Body of pancreas (tissue), 4 donors: ENCODE measurements at places on chromosomes 13 and 19.
A peak's percentile ranks its signal among the peaks of the same experiment; 100 is the strongest.

DNA sequence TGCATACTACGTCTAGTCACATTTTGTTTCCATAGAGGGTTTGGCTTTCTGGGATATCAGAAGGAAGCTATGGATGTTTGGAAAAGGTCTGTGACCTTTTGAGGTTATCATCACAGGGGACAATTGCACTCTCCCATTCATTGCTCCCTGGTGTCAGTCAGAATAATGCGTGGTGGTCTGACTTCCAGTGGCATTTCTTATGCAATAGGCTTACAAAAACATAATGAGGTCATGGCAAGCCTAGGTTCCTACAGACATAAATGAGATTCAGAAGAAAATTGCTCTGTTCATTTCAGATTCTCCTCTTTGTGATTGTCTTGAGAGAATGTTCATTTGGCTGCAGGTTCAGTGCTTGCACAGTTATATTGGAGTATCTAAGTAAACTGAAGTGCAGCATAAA lies 54.6 kb downstream of the ARHGAP35 start:
- H3K36me3 ChIP-seq, result peaks cover 6% of the 10 kb centered on the region
- DNase-seq, result no peak
- H3K4me3 ChIP-seq, result no peak overlapping the region
- no peaks in the 10 kb centered on the region for H3K27me3 ChIP-seq

GRCh38 chr13:85408415-85408814 lies 390.8 kb downstream of the SLITRK6 start:
- no peak for DNase-seq
- no peak overlapping the region for H3K4me3 ChIP-seq
- no peaks in the 10 kb centered on the region for H3K36me3 ChIP-seq
- H3K27me3 ChIP-seq, result no peaks in the 10 kb centered on the region
- no peak overlapping the region for H3K27ac ChIP-seq
- H3K4me1 ChIP-seq, result no peaks in the 10 kb centered on the region

- H3K36me3 ChIP-seq, result no peaks in the 10 kb centered on the region
- DNase-seq, result no peak
- no peak overlapping the region for H3K27ac ChIP-seq
- no peaks in the 10 kb centered on the region for H3K27me3 ChIP-seq
These were observed 82.4 kb downstream of the GGACT start for GRCh38 chr13:100506154-100506553.

- H3K36me3 ChIP-seq, result no peaks in the 10 kb centered on the region
- no peak overlapping the region for H3K27ac ChIP-seq
- H3K4me3 ChIP-seq, result no peak overlapping the region
- no peaks in the 10 kb centered on the region for H3K27me3 ChIP-seq
- DNase-seq, result no peak
These were observed 1216.0 kb downstream of the SLITRK5 start for GRCh38 chr13:88887045-88887662.

DNA sequence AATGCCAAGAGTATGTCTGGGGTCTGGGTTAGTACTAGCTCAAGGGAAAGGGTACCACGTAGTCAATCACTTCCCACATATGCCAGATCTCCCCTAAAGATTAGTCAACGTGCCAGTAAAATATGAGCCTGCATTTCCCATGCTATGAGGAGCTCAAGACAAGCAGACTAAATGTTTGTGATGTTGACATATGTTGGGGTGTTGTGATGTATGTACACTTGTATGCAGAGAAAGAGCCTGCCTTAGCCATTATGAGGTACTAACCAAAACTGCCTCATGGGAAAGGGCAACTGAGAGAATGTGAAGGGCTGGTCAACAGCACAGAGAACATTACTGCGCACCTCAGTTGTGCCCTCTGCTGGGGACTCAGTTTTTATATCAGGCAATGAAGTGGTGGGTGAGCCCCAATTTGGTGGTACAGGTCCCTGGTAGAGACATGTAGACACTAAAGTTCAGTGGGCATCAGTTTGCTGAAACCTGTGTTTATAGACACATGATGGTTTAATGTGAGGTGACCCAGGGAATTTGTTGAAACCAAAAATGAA lies 287.0 kb downstream of the DCT start:
- H3K36me3 ChIP-seq, result no peaks in the 10 kb centered on the region
- H3K27ac ChIP-seq, result no peak overlapping the region
- no peaks in the 10 kb centered on the region for H3K4me1 ChIP-seq
- no peaks in the 10 kb centered on the region for H3K27me3 ChIP-seq
- no peak for DNase-seq

DNA sequence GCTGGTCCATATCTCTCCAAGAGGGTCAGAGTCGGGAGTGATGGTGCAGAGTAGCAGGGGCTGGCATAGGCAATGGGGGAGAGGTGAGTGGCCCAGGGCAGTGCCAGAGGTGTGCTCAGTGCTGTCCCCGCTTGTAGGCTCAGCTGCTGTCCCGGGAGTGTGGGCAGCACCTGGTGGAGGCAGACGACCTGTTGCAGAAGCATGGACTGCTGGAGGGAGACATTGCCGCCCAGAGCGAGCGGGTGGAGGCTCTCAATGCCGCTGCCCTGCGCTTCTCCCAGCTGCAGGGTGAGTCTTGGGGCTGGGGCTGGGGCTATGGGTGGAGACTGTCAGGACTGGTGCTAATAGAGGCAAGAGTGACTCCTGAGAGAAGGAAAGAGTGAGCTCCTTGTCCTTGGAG lies 39.3 kb downstream of the SPTBN4 start:
- no peak for DNase-seq
- H3K36me3 ChIP-seq, result no peaks in the 10 kb centered on the region
- H3K4me3 ChIP-seq, result no peak overlapping the region
- no peak overlapping the region for H3K27ac ChIP-seq

GRCh38 chr13:53201454-53202225 lies 173.0 kb downstream of the OLFM4 start:
- H3K27ac ChIP-seq, result no peak overlapping the region
- H3K4me3 ChIP-seq, result no peak overlapping the region
- no peaks in the 10 kb centered on the region for H3K36me3 ChIP-seq
- peaks cover 13% of the 10 kb centered on the region for H3K4me1 ChIP-seq
- peaks cover 9% of the 10 kb centered on the region for H3K27me3 ChIP-seq

DNA sequence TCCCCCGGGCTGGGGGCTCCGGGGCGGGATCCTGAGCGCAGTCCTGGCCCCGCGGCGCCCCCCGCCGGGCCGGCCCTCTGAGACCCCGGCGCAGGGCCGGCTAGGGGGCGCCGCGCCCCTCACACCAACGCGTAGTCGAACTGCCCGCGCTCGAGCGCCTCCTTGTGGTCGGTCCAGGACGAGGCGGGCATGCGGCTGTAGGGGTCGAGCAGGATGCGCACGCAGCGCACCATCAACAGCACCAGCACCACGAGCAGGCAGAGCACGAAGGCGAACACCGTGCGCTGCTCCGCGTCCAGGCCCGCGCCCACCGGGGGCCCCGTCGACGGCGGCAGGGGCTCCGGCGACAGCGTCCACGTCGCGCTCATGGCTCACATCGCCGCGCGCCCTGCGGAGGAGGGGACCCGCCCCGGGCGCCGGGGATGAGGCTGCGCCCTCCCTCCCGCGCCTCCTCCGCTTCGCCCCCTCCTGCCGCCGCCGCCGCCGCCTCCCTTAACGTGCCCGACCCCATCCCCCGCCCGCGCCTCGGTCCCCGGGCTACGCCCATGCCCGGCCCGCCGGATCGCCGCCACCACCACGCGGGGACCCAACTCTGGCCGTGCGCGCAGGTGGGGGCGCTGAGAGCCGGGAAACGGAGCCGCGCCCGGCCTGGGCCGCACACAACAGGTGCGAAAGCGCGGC lies 624 bp downstream of the CTXN1 start:
- peak overlapping the region; percentile 2 for H3K4me3 ChIP-seq
- H3K27me3 ChIP-seq, result no peaks in the 10 kb centered on the region

- peaks cover 10% of the 10 kb centered on the region for H3K27me3 ChIP-seq
- no peaks in the 10 kb centered on the region for H3K4me1 ChIP-seq
- H3K4me3 ChIP-seq, result no peak overlapping the region
- DNase-seq, result no peak
These were observed 7.3 kb upstream of the SIGLEC5 start for GRCh38 chr19:51637362-51637978.

GRCh38 chr13:99311748-99312492 lies 4.7 kb upstream of the GPR183 start:
- peaks cover 15% of the 10 kb centered on the region for H3K4me1 ChIP-seq
- H3K27me3 ChIP-seq, result no peaks in the 10 kb centered on the region
- H3K27ac ChIP-seq, result no peak overlapping the region
- H3K4me3 ChIP-seq, result no peak overlapping the region
- no peak for DNase-seq

DNA sequence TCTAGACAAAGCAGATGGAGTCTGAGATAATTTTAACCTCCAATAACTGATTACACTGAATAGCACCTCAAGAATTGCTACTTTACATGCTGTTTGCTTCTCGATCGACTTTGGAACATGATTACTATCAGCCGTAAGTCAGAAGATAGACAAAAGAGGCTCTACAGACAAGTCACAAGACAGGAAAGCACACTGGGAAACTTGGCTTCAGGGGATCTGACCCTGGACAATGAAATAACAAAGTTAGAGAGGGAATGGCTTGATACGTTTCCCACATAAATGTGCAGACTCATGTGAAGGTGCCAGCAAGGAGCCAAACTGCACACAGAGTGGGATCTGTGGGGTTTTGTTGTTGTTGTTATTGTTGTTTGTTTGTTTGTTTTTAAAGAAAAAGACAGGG lies 28.5 kb downstream of the DCLK1 start:
- H3K27ac ChIP-seq, result no peak overlapping the region
- DNase-seq, result no peak
- H3K27me3 ChIP-seq, result no peaks in the 10 kb centered on the region
- no peak overlapping the region for H3K4me3 ChIP-seq

DNA sequence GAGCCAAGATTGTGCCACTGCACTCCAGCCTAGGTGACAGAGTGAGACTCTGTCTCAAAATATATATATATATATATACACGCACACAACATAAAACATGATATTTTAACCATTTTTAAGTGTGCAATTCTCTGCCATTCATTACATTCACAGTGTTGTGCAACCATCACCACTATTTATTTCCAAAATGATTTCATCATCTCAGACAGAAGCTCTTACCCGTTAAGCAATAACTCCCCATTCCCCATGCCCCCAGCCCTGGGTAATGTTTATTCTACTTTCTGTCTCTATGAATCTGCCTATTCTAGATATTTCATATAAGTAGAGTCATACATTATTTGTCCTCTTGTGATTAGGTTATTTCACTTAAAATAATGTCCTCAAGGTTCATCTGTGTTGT lies 20.3 kb downstream of the WDR88 start:
- H3K27ac ChIP-seq, result no peak overlapping the region
- no peak overlapping the region for H3K4me3 ChIP-seq
- H3K4me1 ChIP-seq, result no peaks in the 10 kb centered on the region
- H3K27me3 ChIP-seq, result no peaks in the 10 kb centered on the region

DNA sequence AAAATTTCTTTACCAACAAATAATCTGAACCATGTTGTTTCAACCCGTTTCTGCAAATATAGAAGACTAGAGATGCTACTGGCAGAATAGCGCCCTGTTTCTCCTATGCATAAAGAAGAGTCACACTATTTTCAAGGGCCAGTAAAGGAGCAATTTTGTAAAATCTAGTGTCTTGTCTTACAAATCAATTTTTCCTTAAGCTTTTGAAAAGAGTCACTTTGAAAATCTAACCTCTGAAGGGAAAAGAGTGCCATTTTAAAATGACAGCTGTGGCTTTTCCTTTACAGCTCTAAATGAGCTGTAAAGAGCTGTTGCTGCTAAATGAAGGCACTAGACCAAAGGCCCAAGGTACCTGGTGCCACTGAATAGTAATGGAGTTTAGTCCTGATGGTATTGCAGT lies 16.9 kb upstream of the GTF2F2 start:
- DNase-seq, result no peak
- no peaks in the 10 kb centered on the region for H3K36me3 ChIP-seq
- H3K27ac ChIP-seq, result no peak overlapping the region

DNA sequence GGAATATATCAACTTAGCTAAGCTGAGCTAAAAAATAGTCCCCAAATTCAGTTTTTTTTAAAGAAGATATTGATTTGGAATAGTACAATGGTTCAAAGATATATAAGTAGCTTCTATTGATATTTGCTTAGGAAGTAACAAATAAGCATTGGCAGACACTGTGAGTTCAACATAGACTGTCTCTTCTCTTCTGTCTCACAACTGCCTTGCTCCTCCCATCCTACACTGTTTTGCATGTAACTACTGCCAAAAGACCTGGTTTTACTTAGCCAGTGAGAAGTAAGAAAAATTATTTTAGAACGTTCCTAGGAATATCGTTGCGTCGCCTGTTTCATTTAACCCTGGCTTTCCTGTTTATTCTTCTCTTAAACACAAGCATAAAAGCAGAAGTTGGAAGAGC lies 859.0 kb upstream of the SPRY2 start:
- no peaks in the 10 kb centered on the region for H3K4me1 ChIP-seq
- H3K27ac ChIP-seq, result no peak overlapping the region
- no peaks in the 10 kb centered on the region for H3K27me3 ChIP-seq
- DNase-seq, result no peak
- H3K4me3 ChIP-seq, result no peak overlapping the region
- no peaks in the 10 kb centered on the region for H3K36me3 ChIP-seq

GRCh38 chr19:17855280-17856152 lies 4.2 kb upstream of the RPL18A start:
- H3K27ac ChIP-seq, result no peak overlapping the region
- peak; percentile 91 for DNase-seq
- H3K36me3 ChIP-seq, result no peaks in the 10 kb centered on the region
- H3K27me3 ChIP-seq, result no peaks in the 10 kb centered on the region
- H3K4me1 ChIP-seq, result peaks cover 6% of the 10 kb centered on the region
- H3K4me3 ChIP-seq, result no peak overlapping the region

DNA sequence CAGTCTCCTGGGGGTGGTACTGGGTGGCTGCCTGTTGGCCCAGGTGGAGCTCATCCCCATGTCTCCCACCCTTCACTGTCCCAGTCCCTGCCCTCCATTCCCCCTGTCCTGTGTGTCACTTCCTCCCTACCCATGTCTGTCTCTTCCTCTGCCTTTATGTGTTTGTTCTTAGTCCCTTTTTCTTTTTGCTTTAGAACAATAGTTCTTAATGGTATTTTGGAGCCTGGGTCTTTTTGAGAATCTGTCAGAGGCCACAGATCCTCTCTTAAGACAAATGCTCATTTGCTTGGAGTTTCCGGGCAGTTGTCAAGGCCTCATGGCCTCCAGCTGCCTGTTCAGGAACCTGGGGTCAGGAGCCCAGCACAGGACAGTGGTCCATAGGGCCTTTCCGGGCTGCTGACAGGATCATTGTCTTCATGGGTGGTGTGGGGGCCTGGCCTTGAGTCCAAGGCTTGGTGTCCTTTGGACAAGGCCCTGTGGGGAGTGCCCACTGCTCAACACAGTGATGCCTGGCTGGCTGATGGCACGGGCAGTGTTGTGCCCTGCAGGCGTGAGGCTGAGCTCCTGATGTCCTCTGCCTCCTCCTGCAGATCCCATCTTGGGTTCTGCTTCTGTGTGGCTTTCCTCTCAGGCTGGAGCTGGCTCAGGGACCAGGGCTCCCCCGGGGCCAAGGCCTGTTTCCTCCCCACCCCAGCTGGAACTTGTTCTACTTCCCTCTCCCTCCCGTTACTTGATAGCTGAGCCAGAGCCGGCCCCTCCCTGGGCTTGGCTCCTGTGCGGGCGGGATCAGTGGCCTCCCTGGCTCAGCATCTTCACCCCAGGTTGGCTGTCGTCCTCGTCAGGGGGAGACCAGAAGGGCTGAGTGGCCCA lies 3.5 kb downstream of the EGLN2 start:
- H3K4me3 ChIP-seq, result no peak overlapping the region
- H3K4me1 ChIP-seq, result peaks cover 82% of the 10 kb centered on the region
- no peaks in the 10 kb centered on the region for H3K36me3 ChIP-seq

- no peaks in the 10 kb centered on the region for H3K36me3 ChIP-seq
- no peaks in the 10 kb centered on the region for H3K27me3 ChIP-seq
- no peak overlapping the region for H3K4me3 ChIP-seq
- H3K27ac ChIP-seq, result peak overlapping the region; percentile 25
- peaks cover 32% of the 10 kb centered on the region for H3K4me1 ChIP-seq
These were observed 550.8 kb downstream of the EFNB2 start for GRCh38 chr13:105984646-105985045.

GRCh38 chr13:26228096-26228495 lies 6.0 kb upstream of the RNF6 start:
- H3K4me1 ChIP-seq, result no peaks in the 10 kb centered on the region
- H3K27me3 ChIP-seq, result no peaks in the 10 kb centered on the region
- no peak overlapping the region for H3K27ac ChIP-seq
- DNase-seq, result no peak
- no peak overlapping the region for H3K4me3 ChIP-seq
